ENCODE measurements at places on chromosomes 2 and 18. TPM values are rescaled to one million over a fixed set of nuclear protein-coding genes. Genes with fewer than 3 reads are reported as not detected.

DNA sequence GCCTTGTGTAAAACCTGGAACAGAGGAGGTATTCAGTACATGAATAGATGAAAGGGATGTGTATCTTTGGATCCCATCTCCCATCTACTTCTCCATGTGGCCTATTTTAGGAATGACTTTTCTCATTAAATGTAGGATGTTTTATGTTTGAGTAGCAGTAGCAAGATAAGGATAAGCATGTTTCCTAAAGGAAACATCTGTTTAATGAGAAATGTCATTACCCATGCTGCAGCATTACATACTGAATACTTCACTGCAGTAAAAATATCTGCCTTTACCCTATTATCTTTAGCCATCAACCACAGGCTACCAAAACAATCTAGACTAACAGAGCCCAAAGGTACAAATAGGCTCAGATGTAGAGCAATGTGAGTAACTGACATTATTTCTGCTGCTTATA is 419.2 kb upstream of the CYRIA start:
- no peak overlapping the region for H3K27ac ChIP-seq
- no peaks in the 10 kb centered on the region for H3K27me3 ChIP-seq
- no peak overlapping the region for H3K4me3 ChIP-seq
- no peak for DNase-seq

The CDH19 gene
- total RNA-seq, result not detected

DNA sequence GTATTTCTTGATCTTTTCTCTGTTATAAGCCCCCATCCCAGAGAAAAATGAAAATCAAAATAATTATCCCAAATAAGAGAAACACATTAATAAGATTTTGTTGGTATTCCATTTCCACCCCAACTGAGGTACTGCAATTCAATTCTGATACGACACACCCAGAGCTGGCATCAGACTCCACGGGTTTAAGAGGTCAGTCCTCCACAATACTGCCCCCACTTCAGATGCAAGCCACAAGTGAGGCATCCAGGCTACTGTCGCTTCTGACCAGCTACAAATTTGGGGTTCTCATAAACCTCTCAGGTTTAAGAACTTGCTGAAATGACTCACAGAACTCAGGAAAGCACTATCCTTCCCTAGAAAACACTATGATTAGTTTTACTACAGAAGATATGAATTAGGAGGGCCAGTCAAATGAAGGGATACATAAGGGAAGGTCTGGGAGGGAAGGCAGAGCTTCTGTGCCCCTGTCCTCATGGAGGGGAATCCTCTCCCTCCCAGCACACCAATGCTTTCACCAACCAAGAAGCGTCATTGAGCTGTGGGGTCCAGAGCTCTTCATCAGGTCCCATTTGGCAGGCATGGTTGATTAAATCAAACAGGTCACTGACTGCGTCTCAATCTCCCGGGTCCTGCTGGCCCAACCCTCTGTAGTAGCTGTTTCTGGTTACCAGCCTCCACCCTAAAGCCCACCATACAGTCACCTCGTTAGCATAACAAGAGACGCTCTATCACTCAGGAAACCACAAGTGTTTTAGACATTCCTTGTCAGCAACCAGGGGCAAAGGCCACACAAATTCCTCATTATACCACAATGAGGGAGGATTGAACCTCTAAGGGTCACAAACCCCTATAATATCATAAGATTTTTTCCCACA is 46.2 kb downstream of the IWS1 start:
- peaks cover 5% of the 10 kb centered on the region for H3K36me3 ChIP-seq
- H3K4me3 ChIP-seq, result no peak overlapping the region
- DNase-seq, result no peak
- no peak overlapping the region for H3K27ac ChIP-seq
- H3K4me1 ChIP-seq, result peaks cover under 1% of the 10 kb centered on the region

The CRYGD gene
- total RNA-seq, result not detected

GRCh38 chr18:58929206-58929605 is 64.5 kb downstream of the ZNF532 start:
- no peaks in the 10 kb centered on the region for H3K4me1 ChIP-seq
- H3K4me3 ChIP-seq, result no peak overlapping the region
- H3K27me3 ChIP-seq, result peaks cover 4% of the 10 kb centered on the region
- H3K36me3 ChIP-seq, result no peaks in the 10 kb centered on the region

DNA sequence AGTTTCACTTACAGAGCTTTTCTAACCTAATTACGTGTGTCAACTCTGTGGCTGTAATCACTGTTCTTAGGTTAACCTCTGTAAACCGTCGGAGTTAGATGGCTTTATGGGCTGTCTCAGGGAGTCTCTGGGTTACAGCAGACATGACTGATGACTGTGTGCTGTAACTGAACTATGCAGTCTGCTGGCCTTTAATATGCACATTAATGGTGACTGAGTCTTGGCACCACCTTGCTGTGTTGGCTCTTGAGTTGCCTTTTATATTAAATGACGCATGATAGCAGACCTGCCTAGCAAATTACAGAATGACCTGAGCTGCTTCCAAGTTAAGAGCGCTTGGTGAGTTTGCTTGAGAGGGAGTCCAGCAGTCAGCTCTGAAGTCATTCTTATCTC is 90.1 kb downstream of the ACKR3 start:
- H3K27ac ChIP-seq, result no peak overlapping the region
- no peak for DNase-seq
- peaks cover 35% of the 10 kb centered on the region for H3K27me3 ChIP-seq
- H3K4me3 ChIP-seq, result no peak overlapping the region
- H3K4me1 ChIP-seq, result no peaks in the 10 kb centered on the region

DNA sequence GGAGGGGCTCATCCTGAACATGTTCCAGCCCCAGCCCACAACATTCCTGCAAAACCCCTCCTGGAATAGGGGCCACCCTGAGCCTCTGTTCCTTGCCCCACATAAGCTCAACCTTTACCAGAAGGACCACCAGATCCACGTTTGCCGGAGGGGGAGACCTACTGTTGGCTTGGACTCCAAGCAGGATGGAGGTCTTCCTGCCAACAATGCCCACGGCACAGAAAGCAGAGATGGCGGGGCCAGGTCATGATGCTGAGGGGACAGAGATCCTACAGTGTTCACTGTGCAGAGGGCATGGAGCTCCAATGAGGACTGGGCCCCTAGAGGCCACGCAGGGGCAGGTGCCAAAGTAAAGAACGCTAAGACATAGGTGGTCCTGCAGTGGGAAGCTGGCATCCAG is 98.5 kb upstream of the RAB6C start:
- no peaks in the 10 kb centered on the region for H3K36me3 ChIP-seq
- H3K4me3 ChIP-seq, result no peak overlapping the region
- peaks cover 4% of the 10 kb centered on the region for H3K4me1 ChIP-seq

- H3K27ac ChIP-seq, result no peak overlapping the region
- H3K4me1 ChIP-seq, result no peaks in the 10 kb centered on the region
- H3K27me3 ChIP-seq, result no peaks in the 10 kb centered on the region
- no peaks in the 10 kb centered on the region for H3K36me3 ChIP-seq
- DNase-seq, result no peak
Observed at GRCh38 chr2:36663851-36664695, 32.4 kb upstream of the VIT start.

GRCh38 chr2:49812730-49813129 is 658.4 kb upstream of the FSHR start:
- H3K4me1 ChIP-seq, result no peaks in the 10 kb centered on the region
- no peak for DNase-seq
- H3K4me3 ChIP-seq, result no peak overlapping the region
- H3K36me3 ChIP-seq, result no peaks in the 10 kb centered on the region
- H3K27ac ChIP-seq, result no peak overlapping the region

The DYNAP gene
- total RNA-seq, result not detected

- H3K36me3 ChIP-seq, result no peaks in the 10 kb centered on the region
- H3K27me3 ChIP-seq, result no peaks in the 10 kb centered on the region
- DNase-seq, result no peak
- H3K27ac ChIP-seq, result no peak overlapping the region
Observed at GRCh38 chr2:623130-623922, 53.9 kb downstream of the TMEM18 start.

The RHBDD1 gene
- total RNA-seq, result 47.8 TPM
